ENCODE measurements at places on chromosomes 6 and 20. TPM values are rescaled to one million over a fixed set of nuclear protein-coding genes. Genes with fewer than 3 reads are reported as not detected.

GRCh38 chr6:169234634-169235033, 19.0 kb downstream of the THBS2 start:
- H3K27ac ChIP-seq, result no peak overlapping the region
- no peaks in the 10 kb centered on the region for H3K36me3 ChIP-seq
- no peak overlapping the region for H3K4me3 ChIP-seq
- no peaks in the 10 kb centered on the region for H3K27me3 ChIP-seq
- DNase-seq, result no peak

LINC00237 gene
- total RNA-seq, result 0.33 TPM

IPCEF1 gene
- total RNA-seq, result 62.6 TPM

- H3K4me3 ChIP-seq, result no peak overlapping the region
- H3K4me1 ChIP-seq, result no peaks in the 10 kb centered on the region
- no peak overlapping the region for H3K27ac ChIP-seq
- no peak for DNase-seq
These were observed 33.2 kb downstream of the CDH22 start for GRCh38 chr20:46275091-46275490.

DNA sequence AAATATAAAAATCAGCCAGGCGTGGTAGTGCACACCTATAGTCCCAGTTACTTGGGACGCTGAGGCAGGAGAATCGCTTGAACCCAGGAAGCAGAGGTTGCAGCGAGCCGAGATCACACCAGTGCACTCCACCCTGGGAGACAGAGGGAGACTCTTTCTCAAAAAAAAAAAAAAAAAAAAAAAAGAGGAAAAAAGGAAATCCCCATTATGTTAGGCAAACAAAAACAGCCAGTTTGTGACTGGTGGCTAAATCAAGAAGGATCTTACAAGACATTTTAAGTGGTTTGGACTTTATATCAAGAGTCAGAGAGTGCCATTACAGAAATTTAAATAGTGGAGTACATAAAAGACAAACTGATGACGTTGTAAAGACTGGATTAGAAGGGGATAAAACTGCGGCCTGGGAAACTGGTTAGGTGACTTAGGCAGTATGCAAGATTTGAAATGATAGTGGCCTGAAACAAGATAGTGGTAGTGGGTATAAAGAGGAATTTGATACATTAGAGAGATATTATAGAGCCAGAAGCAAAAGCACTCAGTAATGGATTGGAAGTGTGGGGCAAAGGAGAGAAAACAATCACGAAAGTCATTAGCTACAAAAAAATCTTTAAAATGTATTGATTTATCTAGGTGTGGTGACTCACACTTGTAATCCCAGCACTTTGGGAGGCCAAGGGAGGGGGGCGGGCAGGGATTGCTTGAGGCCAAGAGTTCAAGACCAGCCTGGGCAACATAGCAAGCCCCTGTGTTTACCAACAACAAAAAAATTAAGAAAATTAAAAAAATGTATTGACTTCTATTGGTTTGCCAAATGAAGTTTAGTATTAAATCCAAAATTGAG, 1.7 kb upstream of the MYO6 start:
- H3K27me3 ChIP-seq, result no peaks in the 10 kb centered on the region
- H3K4me3 ChIP-seq, result no peak overlapping the region
- H3K27ac ChIP-seq, result no peak overlapping the region
- DNase-seq, result no peak
- no peaks in the 10 kb centered on the region for H3K36me3 ChIP-seq

DNA sequence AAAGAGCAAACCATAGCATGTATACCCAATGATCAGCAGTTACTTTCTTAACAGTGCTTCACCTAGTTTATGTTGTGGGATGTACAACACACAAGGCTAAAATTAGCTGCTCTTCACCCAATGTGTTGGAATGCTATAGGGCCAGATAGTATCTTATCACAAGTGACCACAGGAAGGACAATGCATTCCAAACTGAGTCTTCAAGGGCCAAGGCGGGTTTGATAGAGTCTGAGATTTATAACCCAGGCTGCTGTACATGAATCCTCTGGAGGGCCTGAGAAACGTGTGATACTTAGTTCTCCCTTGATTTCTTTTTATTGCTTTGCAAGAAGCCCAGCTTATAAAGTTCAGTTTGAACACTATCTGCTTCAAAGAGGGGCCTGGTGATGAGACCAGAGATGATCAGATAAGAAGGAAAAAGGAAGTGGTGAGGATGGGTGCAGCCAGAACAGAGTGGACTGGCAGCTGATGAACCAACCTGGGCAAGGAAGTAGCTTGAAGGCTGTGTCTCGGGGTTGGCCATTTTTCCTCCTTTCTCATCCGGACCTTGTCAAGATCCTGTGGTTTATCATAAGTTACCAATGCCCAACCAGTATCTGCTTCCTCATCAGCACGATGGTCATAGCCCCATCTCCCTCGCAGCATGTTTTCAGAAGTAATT, 62.2 kb upstream of the BMP2 start:
- H3K36me3 ChIP-seq, result no peaks in the 10 kb centered on the region
- H3K4me3 ChIP-seq, result no peak overlapping the region
- DNase-seq, result no peak
- H3K4me1 ChIP-seq, result peaks cover 69% of the 10 kb centered on the region

DNA sequence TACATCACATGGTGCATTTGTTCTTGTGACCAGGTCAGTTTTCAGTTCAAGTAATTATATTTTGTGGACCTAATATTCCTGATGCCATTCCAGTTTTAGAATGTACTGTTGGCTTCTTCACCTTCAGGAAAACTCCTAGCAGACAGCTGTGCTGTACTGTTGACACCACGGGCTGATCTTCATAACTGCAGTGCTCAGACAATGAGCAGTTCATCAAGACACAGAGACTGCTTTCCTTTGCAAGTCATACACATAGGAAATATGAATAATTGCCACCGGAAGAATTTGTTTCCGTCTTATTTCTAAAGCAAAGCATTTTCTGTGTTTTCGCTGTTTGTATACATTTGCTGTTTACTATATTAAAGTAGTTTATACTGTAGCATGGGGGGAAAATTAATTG, 89.8 kb downstream of the C6orf118 start:
- H3K27ac ChIP-seq, result no peak overlapping the region
- H3K4me1 ChIP-seq, result no peaks in the 10 kb centered on the region
- no peak for DNase-seq
- no peaks in the 10 kb centered on the region for H3K27me3 ChIP-seq
- no peak overlapping the region for H3K4me3 ChIP-seq

Measured in thyroid gland (tissue), 4 donors.